ENCODE measurements at places on chromosomes 16 and 17.

DNA sequence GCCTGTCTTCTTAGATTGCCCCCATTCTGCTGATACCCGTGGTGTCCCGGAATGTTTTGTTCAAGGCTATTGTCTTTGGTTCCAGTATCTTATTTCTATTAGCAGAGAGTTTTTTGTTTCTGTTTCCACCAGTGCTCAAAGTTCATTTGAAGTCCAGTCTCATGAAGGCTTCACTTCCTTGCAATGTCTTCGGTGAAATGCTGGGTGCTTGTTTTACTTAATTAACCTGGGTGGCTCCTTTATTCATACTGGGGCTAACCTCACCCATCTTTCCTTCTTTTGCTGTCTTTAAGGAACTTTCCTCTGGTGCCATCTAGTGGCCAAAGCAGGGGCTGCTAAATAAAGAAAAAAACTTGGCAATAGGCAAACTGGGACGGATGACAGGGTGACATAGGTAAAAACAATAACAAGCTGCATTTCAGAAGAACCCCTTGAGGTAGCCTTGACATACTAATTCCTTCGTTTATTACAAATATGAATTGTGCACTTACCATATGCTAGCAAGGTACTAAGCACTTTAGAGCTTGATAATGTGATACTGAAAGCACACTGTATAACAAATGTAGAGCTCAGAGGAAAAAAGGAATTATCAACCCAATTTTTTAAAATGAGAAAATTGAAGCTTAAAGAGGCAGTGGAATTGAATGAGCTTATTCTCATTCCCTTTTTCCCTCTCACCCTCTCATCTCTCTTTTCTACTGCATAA is 2.8 kb upstream of the SMIM36 start:
- peak; percentile 62 for DNase-seq

GRCh38 chr16:86714166-86714565 is 135.8 kb downstream of the FOXL1 start:
- peak; percentile 46 for DNase-seq

DNA sequence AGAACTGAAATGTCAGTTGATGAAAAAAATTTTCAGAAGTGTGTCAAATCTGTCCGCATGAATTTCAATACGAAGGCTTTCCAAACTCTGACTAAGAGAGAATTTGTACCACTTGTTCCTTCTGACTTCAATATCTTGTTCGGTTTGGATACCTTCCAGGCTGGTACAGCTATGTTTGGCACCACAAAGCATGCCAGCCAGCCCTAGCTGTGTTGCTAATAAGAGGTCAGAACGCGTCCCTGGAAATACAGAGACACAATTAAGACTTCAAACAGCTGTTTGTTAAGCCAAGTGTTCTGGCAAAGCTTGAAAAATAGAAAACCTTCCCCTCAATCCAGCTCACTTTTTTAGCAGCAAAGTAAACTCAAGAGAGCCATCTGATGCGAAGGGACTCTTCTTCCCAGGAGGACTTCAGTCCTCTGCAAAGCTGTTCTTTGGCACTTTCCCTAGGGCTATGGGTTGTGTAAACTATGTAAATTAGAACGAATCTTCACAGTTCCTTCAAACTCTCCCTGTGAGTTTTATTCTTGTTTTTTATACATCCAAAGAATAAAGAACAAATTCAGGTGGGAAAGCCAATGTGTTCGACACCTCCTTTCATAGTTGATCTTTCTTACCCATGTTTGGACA is 35.1 kb downstream of the GRB2 start:
- no peak for DNase-seq

- no peak for DNase-seq
These were observed 36.1 kb upstream of the ERCC4 start for GRCh38 chr16:13883881-13884280.

DNA sequence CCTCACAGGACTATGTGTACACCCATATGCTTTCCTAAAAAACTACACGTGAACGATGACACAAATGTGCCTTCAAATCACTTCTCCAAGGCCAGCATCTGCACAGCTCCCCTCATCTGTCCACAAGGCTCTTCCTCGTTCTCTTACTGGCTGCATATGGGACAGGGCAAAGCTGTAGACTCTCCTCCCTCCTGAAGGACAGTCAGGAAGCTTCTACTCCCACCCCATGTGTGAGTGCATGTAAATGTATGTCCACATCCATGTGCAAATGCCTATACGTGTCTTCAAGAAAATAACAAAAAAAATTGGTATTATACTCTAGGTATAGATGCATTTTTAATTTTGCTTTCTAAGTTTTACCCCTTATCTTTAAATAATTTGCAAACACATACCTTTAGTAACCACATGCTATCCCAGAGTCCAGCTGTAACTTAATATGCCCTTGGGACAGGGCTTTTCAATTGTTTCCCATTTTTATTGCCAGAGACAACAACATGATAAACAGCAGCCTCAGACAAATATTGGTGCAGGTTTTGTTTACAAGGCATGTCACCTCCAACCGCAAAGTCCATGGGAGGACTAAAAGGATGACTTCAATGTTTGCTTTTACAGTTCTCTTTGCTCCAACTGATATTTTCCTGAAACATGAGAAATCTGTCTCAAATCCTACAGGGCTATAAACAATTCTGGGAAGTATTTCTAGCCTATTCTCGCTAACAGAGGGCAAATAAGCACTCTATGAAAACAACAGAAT is 31.6 kb upstream of the FAAP100 start:
- DNase-seq, result no peak

- peak; percentile 64 for DNase-seq
These were observed 19.5 kb downstream of the PCTP start for GRCh38 chr17:55770196-55770870.

DNA sequence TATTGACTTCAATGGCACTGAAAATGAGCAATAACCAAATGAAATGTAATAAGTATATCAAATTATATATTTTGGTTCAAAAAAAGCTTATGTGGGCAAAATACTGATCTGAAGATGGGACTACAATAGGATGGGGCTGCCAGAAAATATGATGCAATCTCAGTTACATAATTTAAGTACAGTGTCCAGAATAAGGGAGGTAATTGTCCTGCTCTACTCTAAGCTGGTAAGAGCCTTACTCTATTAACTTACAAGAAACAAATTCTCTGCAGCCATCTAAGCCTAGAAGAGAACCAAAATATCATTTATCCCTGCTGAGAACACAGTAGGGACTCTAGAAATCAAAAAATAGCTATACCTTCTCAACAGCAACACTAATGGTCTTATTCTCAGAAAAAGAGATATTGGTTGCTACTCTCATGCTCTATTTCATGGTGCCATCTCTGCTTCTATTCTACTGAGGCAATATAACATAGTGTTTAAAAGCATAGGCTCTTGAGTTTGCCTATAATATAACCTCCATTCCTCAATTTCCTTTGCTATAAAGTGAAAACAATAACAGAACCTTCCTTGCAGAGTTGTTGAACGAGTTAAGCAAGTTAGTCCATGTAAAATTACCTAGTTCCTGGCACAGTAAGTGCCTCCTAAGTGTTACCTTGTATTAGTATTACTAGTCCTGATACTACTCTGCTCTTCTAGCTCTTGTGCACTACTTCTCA is 19.9 kb downstream of the NQO1 start:
- peak; percentile 15 for DNase-seq

DNA sequence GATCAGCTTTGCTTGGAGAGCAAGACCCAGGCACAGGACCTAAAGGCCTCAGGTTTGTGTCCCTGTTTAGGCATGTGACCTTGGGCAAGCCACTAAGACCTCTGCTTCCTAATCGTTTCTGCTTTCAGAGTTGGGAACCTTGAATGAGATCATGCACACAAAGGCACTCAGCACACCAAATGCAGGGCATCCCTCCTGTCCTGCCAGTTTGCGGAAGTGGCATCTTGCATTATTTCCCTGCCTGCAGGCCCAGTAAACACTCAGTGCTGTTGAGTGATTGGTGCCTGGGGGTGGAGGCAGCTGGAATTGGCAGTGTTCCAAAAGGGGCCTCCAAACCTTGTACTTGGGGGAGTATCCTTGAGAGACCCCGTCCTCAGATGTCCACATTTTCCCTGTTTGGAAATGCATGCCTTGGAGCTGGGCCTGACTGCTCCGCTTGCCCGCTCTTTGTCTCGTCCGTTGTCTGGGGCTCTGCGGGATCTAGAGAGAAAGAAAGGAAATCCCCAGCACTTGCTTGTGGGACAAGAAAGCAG is 28.7 kb downstream of the MRM1 start:
- no peak for DNase-seq

DNA sequence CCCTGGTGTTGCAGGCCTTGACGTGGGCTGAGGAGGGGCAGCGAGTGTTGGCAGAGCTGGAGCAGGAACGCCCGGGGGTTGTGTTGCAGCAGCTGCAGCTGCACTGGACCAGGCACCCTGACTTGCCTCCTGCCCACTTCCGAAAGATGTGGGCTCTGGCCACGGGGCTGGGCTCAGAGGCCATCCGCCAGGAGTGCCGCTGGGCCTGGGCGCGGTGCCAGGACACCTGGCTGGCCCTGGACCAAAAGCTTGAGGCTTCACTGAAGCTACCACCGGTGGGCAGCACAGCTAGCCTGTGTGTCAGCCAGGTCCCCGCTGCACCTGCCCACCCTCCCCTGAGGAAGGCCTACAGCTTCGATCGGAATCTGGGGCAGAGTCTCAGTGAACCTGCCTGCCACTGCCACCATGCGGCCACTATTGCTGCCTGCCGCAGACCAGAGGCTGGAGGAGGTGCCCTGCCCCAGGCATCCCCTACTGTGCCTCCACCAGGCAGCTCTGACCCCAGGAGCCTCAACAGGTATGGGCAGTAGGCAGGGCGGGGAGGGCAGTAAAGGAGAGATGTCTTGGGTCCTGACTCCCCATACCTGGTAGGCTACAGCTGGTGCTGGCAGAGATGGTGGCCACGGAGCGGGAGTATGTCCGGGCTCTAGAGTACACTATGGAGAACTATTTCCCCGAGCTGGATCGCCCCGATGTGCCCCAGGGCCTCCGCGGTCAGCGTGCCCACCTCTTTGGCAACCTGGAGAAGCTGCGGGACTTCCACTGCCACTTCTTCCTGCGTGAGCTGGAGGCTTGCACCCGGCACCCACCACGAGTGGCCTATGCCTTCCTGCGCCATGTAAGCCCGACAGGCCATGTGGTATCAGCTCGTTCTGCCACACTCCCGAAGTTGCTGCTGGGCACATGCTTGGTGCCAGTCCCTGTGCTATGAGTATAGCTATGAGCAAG is 5.6 kb downstream of the PLEKHG4 start:
- DNase-seq, result peak; percentile 15

- no peak for DNase-seq
These were observed 10.9 kb downstream of the ARHGEF15 start for GRCh38 chr17:8320990-8321389.

- DNase-seq, result no peak
These were observed 1.7 kb downstream of the CDH5 start for GRCh38 chr16:66367968-66368891.

DNA sequence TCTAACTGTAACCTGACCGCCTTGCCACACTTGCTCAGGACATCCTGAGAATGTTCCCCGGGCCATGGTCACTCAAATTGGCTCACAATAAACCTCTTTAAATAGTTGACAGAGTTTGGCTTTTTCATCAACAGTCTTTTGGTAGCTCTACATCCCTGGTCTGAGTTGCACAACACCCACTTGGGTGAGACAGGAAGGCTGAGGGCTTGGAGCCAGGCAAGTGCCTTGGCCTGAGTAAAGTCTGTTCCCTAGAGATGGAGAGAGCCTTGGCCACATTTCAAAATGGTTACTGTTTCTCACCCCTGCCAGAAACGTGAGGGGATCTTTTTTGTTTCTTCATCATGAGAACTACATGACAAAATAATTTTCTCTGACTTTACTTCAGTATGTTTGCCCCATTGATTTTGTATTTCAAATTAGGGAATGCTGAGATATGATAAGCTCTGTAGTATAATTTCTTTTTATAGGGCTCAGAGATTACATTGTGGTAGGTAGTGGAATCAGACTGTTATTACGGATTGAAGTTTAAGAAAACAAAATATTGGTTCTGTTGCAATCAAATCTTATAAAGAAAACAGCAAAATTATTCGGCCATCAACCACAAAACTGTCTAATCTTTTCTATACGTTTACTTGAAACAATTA is 53.9 kb upstream of the NETO2 start:
- peak; percentile 20 for DNase-seq

- DNase-seq, result no peak
These were observed 10.0 kb upstream of the RPL13 start for GRCh38 chr16:89550421-89551007.

- DNase-seq, result peak; percentile 42
These were observed 2.7 kb upstream of the CCDC57 start for GRCh38 chr17:82215095-82215971.

DNA sequence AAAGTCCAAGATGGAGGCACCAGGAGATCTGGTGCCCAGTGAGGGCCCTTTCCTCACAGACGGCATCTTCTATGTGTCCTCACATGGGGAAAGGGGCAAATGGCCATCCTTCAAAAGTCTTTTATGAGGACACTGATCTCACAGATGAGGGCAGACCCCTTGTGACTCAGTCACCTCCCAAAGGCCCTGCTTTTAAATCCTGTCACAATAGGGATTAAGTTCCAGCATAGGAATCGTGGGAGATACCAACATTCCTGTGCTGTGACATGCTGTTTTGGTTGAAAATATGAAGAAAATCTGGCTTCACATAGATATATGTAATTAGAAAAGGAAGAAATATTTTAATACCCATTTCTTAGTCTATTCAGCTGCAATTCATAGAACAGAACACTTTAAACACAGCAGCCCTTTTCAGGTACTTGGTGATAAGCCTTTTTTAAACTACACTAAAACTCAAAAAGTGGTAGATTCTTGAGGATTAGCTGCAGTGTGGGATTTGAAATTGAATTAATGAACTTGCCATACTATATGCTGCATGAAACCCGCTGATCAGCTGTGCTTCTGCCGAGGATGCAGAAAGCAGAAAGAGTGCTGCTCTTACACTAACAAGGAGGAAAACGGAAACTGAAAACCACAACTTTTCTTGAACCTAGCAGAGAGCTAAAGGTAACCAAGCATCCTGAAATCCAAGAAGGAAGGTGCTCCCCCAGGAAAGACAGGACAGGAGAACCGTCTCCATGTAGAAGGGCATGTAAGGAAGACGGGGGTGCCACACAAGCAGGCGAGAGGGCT is 32.7 kb downstream of the VPS53 start:
- peak; percentile 93 for DNase-seq

GRCh38 chr16:86359571-86359970 is 150.8 kb upstream of the FOXF1 start:
- no peak for DNase-seq

GRCh38 chr16:23434380-23434779 is 18.6 kb downstream of the COG7 start:
- DNase-seq, result peak; percentile 64

DNA sequence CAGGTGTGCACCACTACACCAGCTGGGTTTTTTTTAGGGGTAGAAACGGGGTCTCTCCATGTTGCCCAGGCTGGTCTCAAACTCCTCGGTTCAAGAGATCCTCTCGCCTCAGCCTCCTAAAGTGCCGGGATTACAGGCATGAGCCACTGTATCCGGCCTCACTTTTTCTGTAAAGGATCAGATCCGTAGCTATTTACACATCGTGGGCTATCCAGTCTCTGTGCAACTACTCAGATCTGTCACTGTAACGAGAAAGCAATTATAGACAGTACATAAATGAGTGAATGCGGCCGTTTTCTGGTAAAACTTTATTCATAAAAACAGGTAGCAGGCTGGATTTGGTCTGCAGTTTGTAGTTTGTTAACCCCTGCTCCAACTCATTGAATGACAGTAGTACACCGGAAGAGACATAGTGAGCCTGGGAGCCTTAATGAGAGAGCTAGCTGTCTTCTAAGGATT is 44.5 kb downstream of the VMP1 start:
- no peak for DNase-seq

GRCh38 chr17:29560316-29560715 is 6.5 kb downstream of the ABHD15 start:
- DNase-seq, result no peak

GRCh38 chr16:86878236-86879080 is 300.1 kb downstream of the FOXL1 start:
- DNase-seq, result no peak

All from fibroblast of skin of scalp (primary cell).